ENCODE measurements at places on chromosomes 7 and 10. TPM values are rescaled to one million over a fixed set of nuclear protein-coding genes. Genes with fewer than 3 reads are reported as not detected.

The PLA2G12B gene
- not detected for total RNA-seq

The HPSE2 gene
- total RNA-seq: 0.98 TPM

The MYPN gene
- total RNA-seq: not detected

The CDC14C gene
- total RNA-seq: not detected

The ADK gene
- 40.6 TPM for total RNA-seq

The MOGAT3 gene
- total RNA-seq: not detected

The SLC16A12 gene
- total RNA-seq: 1.0 TPM

The UBN2 gene
- total RNA-seq: 11.6 TPM

The COL28A1 gene
- 3.2 TPM for total RNA-seq

The CLEC5A gene
- total RNA-seq: not detected

The HYAL4 gene
- 0.17 TPM for total RNA-seq

The VIPR2 gene
- 2.4 TPM for total RNA-seq

The LIPF gene
- 0.75 TPM for total RNA-seq

The CFAP69 gene
- total RNA-seq: 25.8 TPM

The CD36 gene
- total RNA-seq: 2,701 TPM

The SNCG gene
- total RNA-seq: 204 TPM

The MYO3A gene
- total RNA-seq: 0.17 TPM

The ADAM22 gene
- 8.1 TPM for total RNA-seq

The TMEM140 gene
- 61.0 TPM for total RNA-seq

The GIMAP7 gene
- total RNA-seq: 13.6 TPM

The ACTL6B gene
- not detected for total RNA-seq

The UCMA gene
- not detected for total RNA-seq

The AMZ1 gene
- total RNA-seq: not detected

The PLOD3 gene
- 42.5 TPM for total RNA-seq

The CCL24 gene
- 2.2 TPM for total RNA-seq

The STK31 gene
- total RNA-seq: 0.17 TPM

The ACHE gene
- not detected for total RNA-seq

The TMEM213 gene
- not detected for total RNA-seq

The NKX1-2 gene
- total RNA-seq: not detected

The GLUD1 gene
- 162 TPM for total RNA-seq

The CALHM3 gene
- not detected for total RNA-seq

The LRGUK gene
- total RNA-seq: 0.57 TPM

The ATG9B gene
- not detected for total RNA-seq

The OR2A1 gene
- 0.66 TPM for total RNA-seq

The DPP6 gene
- 2.0 TPM for total RNA-seq

The BEND7 gene
- 15.2 TPM for total RNA-seq

The NHLRC2 gene
- 68.6 TPM for total RNA-seq

The CALCR gene
- 0.34 TPM for total RNA-seq

The CDCA7L gene
- total RNA-seq: 12.3 TPM

The CC2D2B gene
- 4.4 TPM for total RNA-seq

The SMO gene
- 1.7 TPM for total RNA-seq

The ALOX5 gene
- total RNA-seq: 33.9 TPM

The PSMC2 gene
- 113 TPM for total RNA-seq

The RNF32 gene
- total RNA-seq: 3.9 TPM

The ELOVL3 gene
- total RNA-seq: 2.9 TPM

The CYP2W1 gene
- not detected for total RNA-seq

The GPR22 gene
- not detected for total RNA-seq

The SPDYE11 gene
- not detected for total RNA-seq

The OR2A12 gene
- total RNA-seq: not detected

The EVX1 gene
- total RNA-seq: not detected

The ETV1 gene
- total RNA-seq: 2.1 TPM
